ENCODE measurements at places on chromosomes 2 and 18. TPM values are rescaled to one million over a fixed set of nuclear protein-coding genes. Genes with fewer than 3 reads are reported as not detected.

- no peak overlapping the region for H3K27ac ChIP-seq
- no peaks in the 10 kb centered on the region for H3K4me1 ChIP-seq
- DNase-seq, result no peak
- H3K4me3 ChIP-seq, result no peak overlapping the region
- H3K27me3 ChIP-seq, result no peaks in the 10 kb centered on the region
- no peaks in the 10 kb centered on the region for H3K36me3 ChIP-seq
Observed at GRCh38 chr2:28209261-28209691, 183.4 kb upstream of the FOSL2 start.

GRCh38 chr2:160687629-160688028 is 194.0 kb upstream of the RBMS1 start:
- H3K27me3 ChIP-seq, result peaks cover 4% of the 10 kb centered on the region
- no peaks in the 10 kb centered on the region for H3K4me1 ChIP-seq
- no peaks in the 10 kb centered on the region for H3K36me3 ChIP-seq
- no peak overlapping the region for H3K27ac ChIP-seq
- no peak for DNase-seq
- H3K4me3 ChIP-seq, result no peak overlapping the region

DNA sequence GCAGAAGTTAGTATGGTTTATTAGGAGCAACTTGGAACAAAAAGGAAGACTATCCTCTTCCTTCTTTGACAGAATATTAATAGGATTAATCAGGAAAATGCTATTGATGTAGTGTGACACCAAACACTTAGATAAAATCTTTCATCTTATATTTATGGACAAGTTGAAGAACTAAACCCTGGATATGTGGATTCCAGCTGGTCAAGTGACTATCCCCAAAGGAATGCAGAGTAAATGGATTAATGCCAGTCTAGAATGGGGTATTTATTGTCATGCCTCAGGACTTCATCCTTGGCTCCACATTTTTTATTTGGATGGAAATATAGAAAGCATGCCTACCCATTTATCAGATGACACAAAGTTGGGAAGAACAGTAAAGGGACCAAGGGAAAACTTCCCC is 124.0 kb upstream of the TTC39C start:
- no peaks in the 10 kb centered on the region for H3K36me3 ChIP-seq
- no peak for DNase-seq
- H3K4me3 ChIP-seq, result no peak overlapping the region
- peaks cover 16% of the 10 kb centered on the region for H3K4me1 ChIP-seq

DNA sequence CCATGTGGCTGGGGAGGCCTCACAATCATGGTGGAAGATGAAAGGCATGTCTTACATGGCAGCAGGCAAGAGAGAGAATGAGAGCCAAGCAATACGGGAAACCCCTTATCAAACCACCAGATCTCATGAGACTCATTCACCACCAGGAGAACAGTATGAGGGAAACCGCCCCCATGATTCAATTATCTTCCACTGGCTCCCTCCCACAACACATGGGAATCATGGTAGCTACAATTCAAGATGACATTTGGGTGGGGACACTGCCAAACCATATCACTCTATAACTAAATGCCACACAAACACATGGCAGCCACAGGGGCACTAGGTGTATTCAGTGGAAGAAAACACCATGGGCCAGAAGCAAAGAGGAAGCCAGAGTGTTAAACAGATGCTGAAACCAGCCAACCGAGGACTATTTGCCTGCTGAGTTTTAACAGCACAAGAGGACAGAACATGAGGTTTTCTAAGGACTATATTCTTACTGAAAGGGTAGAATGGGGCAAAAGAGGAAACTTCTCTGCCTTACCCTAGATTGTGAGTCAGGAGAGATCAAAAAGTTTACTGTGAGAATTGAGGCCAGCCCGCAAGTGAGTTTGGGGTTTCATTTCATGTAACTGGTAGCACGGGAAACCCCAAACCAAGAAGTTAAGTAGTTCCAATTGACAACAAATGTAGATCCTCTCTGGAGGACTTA is 49.2 kb downstream of the SIGLEC15 start:
- peak overlapping the region; percentile 80 for H3K27ac ChIP-seq
- H3K27me3 ChIP-seq, result no peaks in the 10 kb centered on the region
- peaks cover 27% of the 10 kb centered on the region for H3K4me1 ChIP-seq

DNA sequence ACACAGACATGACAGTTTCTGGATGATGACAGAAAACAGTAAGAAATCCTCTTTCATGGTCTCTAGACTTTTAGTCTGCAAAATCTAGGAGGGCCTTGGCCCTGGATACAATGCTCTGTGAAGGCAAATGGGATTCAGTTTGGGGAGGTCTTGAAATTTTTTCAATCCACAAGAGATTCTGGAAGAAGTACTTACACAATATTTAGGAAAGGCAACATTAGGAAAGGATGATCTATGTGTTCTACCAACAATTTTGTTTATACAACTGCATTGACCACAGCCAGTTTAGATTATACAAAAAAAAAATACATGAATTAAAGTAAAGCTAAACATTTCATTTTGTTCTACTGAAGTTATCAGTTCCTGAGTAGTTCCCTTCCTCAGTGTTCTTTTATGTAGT is 208.0 kb downstream of the SRBD1 start:
- no peak for DNase-seq
- no peaks in the 10 kb centered on the region for H3K4me1 ChIP-seq
- no peak overlapping the region for H3K4me3 ChIP-seq

DNA sequence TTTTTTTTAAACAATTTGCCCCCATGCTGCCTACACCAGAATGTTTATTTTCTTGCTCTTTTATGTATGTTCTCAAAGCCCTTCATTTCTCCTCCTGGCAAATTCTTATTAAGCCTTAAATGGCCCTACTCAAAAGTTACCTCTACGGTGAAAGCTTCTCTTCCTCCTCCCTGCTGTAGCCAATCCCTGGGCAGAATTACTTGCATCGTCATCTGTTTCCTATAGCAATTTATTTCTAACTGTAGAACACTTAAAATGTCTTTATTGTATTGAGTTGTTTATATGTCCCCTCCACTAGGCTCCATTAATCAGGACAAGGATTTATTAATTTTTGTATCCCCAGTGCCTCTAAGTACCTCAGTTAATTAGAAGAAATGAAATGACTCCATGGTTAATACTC is 2.5 kb upstream of the RAD51AP2 start:
- H3K27me3 ChIP-seq, result peaks cover 28% of the 10 kb centered on the region
- no peak overlapping the region for H3K27ac ChIP-seq
- H3K4me3 ChIP-seq, result no peak overlapping the region

The ANO7 gene
- 0.29 TPM for total RNA-seq

- H3K4me3 ChIP-seq, result no peak overlapping the region
- DNase-seq, result no peak
- peaks cover 39% of the 10 kb centered on the region for H3K27me3 ChIP-seq
- no peaks in the 10 kb centered on the region for H3K36me3 ChIP-seq
Observed at GRCh38 chr2:235663875-235664274, 170.0 kb downstream of the AGAP1 start.

- no peaks in the 10 kb centered on the region for H3K27me3 ChIP-seq
- H3K36me3 ChIP-seq, result peaks cover 38% of the 10 kb centered on the region
- no peak overlapping the region for H3K4me3 ChIP-seq
- H3K4me1 ChIP-seq, result no peaks in the 10 kb centered on the region
- no peak overlapping the region for H3K27ac ChIP-seq
Observed at GRCh38 chr2:55247025-55247424, 14.5 kb downstream of the RPS27A start.

The IGFBP2 gene
- total RNA-seq, result 74.7 TPM

- no peaks in the 10 kb centered on the region for H3K4me1 ChIP-seq
- H3K4me3 ChIP-seq, result no peak overlapping the region
- H3K27me3 ChIP-seq, result peaks cover 4% of the 10 kb centered on the region
- no peaks in the 10 kb centered on the region for H3K36me3 ChIP-seq
- DNase-seq, result no peak
Observed at GRCh38 chr18:47438001-47438400, 186.5 kb upstream of the SKOR2 start.

The HAAO gene
- 0.37 TPM for total RNA-seq

The SIGLEC15 gene
- not detected for total RNA-seq

The GPR148 gene
- total RNA-seq, result not detected

The DPP10 gene
- total RNA-seq, result not detected
